Esophagus mucosa (tissue), 1 donor: ENCODE measurements at places on chromosomes 16 and 17.

DNA sequence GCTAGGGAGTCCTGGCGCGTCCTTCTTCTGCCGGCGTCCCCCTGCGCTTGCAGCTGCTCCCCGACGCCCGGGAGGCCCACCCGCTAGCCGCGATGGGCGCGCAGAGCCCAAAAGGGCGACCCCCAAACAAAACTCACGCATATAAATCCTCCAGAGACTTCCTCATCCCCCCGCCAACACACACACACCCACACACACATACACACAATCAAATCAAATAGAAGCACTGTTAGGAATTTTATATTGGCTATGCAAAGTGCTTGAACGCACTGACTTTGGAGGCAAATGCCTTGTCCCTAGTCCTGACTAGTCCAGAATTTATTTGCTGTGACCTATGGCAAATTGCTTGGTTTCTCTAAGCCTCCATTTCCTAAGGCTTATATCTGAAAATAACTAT is 23.8 kb upstream of the CRYM start:
- no peak for ATAC-seq

- ATAC-seq = no peak
Observed at GRCh38 chr17:59428916-59429485, 97.5 kb downstream of the YPEL2 start.

GRCh38 chr17:28643983-28644786 is 773 bp downstream of the BLTP2 start:
- ATAC-seq = peak; percentile 8

GRCh38 chr16:31177136-31177535 is 2.8 kb upstream of the FUS start:
- no peak for ATAC-seq

DNA sequence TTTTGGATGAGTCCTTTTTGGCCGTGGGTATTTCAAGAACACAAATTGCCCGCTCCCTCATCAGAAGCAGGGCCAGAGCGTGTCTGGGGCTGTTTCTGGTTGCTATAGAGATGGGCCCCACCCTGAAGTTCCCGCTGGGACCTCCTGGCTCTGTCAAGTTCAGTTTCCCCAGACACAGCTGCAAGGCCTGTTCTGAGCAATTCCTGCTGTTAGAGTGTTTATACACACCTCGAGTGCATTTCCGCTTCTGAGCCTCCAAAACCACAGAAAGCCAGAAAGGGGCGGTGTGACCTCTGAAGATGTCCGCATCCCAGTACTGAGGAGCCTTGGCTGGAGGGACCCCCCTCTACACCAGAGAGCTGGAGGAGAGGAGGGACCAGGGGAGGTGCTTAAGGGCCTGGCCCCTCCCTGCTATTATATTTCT is 9.3 kb upstream of the WBP2 start:
- ATAC-seq = peak; percentile 64

- ATAC-seq = no peak
Observed at GRCh38 chr17:20922128-20922670, 120.6 kb downstream of the USP22 start.

- ATAC-seq = peak; percentile 59
Observed at GRCh38 chr16:89473791-89474414, 16.5 kb downstream of the ANKRD11 start.

DNA sequence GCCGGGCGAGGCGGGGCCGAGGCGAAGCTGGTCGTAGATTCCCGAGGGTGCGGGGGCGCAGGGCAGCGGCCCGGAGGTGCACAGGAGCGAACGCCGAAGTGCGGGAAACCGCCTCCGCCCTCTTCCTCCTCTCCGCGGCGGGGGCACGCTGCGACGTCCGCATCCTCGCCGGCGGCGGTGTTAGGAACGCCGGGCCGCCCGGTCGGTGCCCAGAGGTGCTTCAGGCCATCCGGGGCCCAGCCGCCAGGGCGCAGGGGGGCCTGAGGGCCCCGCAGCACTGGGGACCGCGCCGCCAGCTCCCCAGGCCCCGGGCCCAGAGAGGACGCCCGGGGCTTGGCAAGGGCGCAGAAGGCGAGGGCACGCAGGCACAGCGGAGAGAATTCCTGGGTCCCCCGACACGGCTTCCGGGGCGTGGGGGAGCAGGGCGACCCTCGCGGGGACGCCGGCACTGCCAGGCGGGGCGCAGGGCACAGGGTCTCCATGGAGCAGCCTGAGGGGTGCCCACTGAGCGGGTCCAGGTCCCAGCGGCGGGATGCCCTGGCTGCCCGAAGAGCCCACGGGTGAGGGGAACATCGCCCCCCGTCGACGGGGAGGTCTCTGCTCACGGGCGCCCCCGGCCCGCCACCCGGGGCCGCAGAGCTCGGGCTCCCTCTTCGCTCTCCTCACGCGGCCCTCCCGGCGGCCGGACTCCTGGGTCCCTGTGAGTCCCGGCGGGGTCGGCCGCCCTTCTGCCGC is 576 bp downstream of the EPOP start:
- peak; percentile 14 for ATAC-seq

DNA sequence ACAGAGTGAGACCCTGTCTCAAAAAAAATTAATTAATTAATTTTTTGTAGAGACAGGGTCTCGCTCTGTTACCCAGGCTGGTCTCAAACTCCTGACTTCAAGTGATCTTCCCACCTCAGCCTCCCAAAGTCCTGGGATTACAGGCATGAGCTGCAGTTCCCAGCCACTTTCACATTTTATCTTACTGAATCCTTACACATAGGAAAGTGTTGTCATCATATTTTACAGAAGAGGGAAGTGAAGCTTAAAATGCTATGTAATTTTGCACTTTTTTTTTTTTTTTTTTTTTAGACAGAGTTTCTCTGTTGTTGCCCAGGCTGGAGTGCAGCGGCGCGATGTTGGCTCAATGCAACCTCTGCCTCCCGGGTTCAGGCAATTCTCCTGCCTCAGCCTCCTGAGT is 21.1 kb upstream of the ZNF629 start:
- no peak for ATAC-seq

DNA sequence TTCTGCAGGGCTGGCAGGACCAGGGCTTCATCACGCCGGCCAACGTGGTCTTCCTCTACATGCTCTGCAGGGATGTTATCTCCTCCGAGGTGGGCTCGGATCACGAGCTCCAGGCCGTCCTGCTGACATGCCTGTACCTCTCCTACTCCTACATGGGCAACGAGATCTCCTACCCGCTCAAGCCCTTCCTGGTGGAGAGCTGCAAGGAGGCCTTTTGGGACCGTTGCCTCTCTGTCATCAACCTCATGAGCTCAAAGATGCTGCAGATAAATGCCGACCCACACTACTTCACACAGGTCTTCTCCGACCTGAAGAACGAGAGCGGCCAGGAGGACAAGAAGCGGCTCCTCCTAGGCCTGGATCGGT is 1.4 kb downstream of the CDK5R1 start:
- no peak for ATAC-seq

DNA sequence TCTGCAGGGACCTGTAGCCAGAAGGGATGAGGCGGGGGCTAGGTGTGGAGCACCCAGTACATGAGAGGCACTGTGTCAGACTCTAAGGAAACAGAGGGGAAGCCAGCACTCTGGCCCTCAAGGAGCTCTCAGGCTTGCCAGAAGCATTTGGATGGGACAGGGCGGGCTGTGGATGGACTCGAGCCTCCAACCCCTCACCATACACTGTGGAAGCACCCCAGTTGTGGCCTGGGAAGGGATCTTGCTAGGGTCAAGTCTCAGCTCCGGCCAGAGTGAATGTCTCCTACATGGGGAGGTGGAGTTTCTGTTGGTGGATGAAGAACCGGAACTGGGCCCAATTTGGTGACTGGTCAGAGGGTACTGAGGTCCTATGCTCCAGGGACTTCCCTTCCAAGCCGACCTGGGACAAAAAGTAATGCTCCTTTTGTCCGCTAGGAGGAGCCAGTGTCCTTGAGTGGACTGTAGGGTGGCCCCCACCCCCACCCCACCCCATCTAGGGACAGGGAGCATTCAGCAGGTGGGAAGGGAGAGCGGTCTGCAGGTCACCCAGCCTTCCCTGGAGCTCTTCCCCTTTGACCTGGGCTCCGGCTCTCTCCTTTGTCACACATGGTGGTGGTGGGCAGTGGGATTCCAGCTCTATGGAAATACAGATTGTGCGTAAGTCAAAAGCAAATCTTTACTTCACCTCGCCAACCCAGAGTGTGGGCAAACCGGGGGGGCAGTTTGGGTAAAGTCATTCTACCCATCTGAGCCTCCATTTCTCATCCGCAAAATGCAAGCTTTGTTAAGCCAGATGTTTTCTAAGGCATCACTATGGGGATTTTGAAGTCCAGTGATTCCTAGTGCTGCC is 20.4 kb upstream of the PHB1 start:
- ATAC-seq = peak; percentile 14

DNA sequence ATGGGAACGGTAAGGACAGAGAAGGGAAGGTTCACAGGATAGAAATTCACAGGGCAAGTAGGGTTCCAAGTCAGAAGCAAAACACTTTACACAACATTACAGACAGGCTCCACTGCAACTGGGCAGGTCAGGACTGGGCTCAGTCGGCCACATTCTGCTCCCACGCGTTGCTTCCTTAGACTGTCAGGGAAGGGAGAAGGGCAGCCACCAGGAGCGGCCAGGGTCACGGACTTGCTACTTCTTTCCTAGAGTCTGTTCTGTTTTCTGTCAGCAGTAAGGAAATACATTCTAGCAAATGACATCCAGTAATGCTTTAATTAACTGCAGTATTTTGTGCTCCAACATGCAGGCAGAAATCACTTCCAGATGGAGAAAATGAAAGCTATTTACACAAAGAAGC is 160.3 kb upstream of the RPH3AL start:
- ATAC-seq = peak; percentile 60

DNA sequence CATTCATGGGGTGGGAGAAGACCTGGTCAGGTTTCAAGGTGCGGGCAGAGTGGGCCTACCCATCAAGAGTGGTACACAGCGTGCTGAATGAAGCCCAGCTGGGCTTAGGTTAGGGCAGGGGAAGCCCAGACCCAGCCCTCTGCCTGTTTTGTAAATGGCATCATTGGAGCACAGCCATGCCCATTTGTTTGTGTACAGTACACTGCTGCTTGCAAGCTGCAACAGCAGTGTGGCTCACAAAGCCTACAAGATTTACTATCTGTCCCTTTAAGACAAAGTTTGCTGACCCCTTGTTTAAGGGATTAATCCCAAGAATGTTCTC is 230.1 kb upstream of the TNRC6C start:
- peak; percentile 10 for ATAC-seq

DNA sequence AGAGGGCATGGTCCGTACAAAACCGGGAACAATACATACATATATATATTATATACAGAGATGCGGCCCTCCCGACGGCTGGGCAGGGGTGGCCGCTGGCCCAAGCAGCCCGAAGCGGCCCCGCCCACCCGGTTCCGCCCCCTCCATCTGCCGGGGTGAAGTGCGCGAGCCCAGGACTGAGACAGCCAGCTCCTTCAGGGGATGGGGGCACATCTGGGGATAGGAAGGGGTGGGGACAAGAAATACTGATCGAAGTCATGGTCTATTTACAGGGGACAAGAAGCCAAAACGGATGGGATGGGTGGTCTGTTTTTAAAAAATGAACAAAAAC is 3.8 kb upstream of the SAMD14 start:
- ATAC-seq = no peak

DNA sequence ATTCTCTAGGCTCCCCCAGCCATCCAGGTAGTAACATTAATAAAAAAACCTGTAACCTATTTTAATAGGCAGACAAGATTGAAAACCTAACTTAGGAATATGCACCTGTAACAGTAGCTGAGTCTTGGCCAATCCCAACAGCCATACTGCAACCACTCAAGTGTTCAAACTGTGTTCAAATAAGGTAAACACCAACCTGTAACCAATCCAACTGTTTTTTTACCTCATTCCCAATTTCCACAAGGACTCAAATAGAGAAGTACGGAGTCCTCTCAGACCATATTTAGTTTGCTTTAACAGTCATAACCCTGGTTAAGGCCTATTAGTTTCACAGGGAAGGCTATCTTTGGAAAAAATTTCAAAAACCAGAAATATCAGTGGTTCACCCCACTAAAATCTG is 40.4 kb upstream of the NOS2 start:
- ATAC-seq = no peak

GRCh38 chr17:42317266-42317845 is 29.1 kb downstream of the STAT5A start:
- no peak for ATAC-seq

DNA sequence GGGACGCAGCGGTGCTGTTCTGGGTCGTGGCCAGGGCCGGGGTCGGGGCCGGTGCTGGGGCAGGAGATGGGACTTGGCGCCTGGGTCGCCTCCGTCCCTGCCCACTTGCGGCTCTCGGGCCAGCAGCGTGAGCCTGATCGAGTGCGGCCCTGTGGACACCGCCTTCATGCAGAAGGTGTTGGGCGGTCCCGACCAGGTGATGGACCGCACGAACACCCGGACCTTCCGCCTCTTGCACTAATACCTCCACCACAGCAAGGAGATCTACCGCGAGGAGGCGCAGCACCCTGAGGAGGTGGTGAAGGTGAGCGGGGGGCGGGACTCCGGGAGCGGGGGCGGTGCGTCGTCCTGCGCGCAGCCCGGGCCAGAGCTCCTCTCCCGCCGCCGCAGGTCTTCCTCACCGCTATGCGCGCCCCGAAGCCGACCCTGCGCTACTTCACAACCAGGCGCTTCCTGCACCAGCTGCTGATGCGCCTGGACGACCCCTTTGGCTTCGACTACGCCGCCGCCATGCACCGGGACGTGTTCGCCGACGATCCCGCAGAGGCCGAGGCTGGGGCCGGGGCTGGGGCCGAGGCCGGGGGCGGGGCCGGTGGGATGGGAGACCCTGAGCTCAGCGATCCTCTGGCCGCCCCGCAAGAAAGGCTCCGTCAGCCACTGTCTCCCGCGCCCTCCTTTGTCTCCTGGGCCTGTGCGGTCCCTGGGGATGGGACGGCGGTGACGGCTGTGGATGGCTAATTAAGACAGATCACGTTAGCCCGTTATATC is 4.5 kb upstream of the HSD17B1 start:
- ATAC-seq = peak; percentile 76

DNA sequence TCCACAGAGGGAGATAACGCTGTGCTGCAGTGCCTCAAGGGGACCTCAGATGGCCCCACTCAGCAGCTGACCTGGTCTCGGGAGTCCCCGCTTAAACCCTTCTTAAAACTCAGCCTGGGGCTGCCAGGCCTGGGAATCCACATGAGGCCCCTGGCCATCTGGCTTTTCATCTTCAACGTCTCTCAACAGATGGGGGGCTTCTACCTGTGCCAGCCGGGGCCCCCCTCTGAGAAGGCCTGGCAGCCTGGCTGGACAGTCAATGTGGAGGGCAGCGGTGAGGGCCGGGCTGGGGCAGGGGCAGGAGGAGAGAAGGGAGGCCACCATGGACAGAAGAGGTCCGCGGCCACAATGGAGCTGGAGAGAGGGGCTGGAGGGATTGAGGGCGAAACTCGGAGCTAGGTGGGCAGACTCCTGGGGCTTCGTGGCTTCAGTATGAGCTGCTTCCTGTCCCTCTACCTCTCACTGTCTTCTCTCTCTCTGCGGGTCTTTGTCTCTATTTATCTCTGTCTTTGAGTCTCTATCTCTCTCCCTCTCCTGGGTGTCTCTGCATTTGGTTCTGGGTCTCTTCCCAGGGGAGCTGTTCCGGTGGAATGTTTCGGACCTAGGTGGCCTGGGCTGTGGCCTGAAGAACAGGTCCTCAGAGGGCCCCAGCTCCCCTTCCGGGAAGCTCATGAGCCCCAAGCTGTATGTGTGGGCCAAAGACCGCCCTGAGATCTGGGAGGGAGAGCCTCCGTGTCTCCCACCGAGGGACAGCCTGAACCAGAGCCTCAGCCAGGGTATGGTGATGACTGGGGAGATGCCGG is 769 bp downstream of the CD19 start:
- no peak for ATAC-seq

- peak; percentile 81 for ATAC-seq
Observed at GRCh38 chr17:76586741-76587487, 1.3 kb upstream of the ST6GALNAC2 start.
